ENCODE measurements at places on chromosomes 7 and 10. TPM values are rescaled to one million over a fixed set of nuclear protein-coding genes. Genes with fewer than 3 reads are reported as not detected.

NKX1-2 gene
- not detected for total RNA-seq

- no peak for DNase-seq
These were observed 1077.3 kb downstream of the KCNMA1 start for GRCh38 chr10:76560338-76560737.

GDF10 gene
- 0.49 TPM for total RNA-seq

DNA sequence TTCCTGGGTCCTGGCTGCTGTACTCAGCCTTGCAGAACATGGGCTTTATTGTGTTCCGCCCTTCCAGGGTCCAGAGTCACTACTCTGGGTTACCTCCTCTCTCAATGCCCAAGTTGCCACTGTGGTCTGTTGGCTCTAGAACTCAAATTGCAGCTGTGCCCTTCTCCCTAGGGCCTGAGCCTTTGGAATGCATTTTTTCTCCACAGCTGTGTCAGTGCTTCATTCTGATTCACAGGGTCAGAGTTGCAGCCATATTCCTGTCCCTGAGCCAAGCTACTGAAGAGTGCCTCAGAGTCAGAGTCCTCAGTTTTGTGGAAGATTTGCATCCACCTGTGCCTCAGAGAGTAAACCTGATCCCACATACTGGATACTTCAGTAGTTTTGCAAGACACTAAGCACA, 167.5 kb downstream of the ITGB1 start:
- no peak for DNase-seq

WEE2 gene
- not detected for total RNA-seq

TLX1 gene
- total RNA-seq: not detected

DNA sequence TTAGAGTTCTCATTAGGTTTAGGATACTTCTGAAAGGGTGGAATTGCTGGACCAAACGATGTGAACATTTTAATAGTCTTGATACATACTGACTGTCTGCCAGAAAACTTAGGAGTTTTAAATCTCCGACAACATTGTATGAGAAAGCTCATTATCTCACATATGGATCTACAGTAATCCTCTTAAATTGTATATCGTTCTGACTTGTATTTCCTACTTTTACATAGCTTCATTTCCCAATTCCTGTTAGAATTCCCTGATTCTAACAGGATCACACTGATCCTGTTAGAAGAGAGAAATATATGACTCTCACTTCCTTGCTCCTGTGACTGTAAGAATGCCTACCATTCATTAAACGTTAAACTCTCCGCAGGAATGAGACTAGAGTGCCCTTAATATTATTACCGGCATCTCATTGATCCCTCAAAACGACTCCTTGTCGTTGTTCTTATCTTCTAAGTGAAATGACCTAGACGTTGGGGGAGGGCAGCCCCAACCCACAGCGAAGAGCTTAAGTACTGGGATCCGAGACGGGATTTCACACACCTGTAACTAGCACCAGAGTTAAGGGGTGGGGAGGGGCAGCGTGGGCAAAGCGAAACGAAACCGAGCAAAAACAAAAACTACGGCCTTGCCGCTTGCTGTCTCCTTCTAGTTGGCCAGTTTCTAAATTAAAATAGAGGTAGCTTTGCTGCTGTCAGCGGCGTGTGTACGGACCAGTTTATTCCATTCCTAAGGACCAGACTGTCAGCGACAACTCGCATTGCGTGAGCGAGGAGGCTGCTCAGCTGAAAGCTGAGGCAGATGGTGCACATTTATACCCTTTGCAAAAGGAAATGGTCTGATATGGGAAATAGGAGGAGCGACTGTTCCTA, 678 bp upstream of the TMEM106B start:
- no peak for DNase-seq

DNA sequence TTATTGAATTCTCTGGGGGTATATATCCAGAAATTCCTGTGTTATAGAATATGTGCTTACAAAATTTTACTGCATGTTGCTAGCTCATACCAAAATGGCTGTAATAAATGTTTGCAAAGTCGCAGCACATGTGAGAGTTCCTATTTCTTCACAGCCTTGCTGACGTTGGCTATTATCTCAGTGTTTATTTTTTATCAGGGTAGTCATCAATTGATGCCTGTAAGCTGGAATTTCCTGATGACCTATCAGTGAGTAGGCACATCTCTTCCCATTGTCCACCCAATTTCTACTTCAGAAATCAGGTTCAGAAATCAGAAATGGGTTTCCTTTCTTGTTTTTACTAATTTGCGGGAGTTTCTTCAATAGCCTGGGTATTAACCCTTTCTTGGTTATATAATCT, 268.1 kb upstream of the FZD8 start:
- DNase-seq: no peak

GRCh38 chr7:107234436-107234835, 65.6 kb downstream of the HBP1 start:
- no peak for DNase-seq

DNA sequence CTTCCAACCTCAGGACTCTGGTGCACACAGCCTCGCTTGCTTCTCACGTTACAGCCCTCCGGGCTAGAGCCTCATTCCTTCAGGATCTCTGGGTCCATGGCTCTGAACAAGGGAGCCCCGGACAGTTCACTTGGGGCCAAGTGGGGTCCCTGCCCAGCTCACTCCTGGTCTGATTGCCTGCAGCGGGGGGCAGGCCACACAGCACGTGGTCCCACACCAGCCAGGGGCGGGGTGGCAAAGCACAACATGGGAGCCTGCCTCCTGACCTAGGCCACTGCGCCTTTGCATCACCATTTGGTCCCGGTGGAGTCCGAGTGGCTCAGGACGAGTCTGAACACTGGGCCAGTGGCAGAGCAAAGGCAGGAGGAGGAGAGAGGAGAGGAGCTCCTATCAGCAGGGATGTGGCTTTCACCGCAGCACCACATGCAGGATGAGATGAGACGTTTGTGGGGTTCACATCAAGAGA, 13.4 kb upstream of the CRYGN start:
- no peak for DNase-seq

EPHB6 gene
- total RNA-seq: 7.3 TPM

DNA sequence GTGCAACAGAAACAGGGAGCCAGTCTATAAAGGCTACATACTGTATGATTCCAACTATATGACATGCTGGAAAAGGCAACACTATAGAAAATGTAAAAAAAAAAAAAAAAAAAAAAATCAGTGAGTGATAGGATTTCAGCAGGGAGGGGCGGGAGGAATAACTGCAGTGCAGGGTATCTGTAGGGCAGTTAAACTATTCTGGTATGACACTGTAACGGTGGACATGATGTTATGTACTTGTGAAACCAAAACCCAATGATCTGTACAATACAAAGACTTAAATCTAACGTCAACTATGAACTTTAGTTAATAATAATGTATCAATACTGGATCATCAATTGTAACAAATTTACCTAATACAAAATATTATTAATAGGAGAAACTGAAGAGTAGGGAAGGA, 14.3 kb downstream of the WASL start:
- no peak for DNase-seq

- no peak for DNase-seq
These were observed 358.5 kb downstream of the TFEC start for GRCh38 chr7:115672024-115672423.

ZMIZ1 gene
- 66.3 TPM for total RNA-seq

CYP2C19 gene
- 0.33 TPM for total RNA-seq

NDUFB8 gene
- total RNA-seq: 323 TPM

FBXL13 gene
- 0.99 TPM for total RNA-seq

DNA sequence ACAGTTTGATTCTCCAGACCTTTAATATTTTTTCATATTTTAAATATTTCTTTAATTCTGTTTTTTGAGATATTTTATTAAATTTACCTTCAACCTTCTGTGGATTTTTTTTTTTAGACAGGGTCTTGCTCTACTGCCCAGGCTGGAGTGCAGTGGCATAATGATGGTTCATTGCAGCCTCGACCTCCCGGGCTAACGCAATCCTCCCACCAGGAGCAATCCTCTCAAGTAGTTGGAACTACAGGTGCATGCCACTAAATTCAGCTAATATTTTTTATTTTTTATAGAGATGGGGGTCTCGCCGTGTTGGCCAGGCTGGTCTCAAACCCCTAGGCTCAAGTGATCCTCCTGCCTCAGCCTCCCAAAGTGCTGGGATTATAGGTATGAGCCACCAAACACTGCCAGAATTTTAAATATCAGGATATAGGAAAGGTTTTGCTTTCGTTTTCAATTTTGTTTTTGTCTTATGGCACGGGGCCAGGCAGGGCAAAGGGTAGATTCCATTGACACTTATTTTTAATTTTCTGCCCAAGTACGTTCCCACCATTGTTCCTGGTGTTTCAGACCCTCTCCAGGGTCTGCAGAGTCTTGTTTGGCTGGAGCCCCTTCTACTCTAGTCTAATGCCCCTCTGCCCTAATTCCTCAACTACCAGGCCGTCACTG, 1.2 kb downstream of the TACC2 start:
- no peak for DNase-seq

SPDYE17 gene
- not detected for total RNA-seq

GRCh38 chr10:76429368-76430060, 998.1 kb downstream of the LRMDA start:
- no peak for DNase-seq

GRCh38 chr10:49564461-49565009, 25.6 kb upstream of the ERCC6 start:
- DNase-seq: no peak

- no peak for DNase-seq
These were observed 7.1 kb downstream of the ATOH7 start for GRCh38 chr10:68224810-68225209.

DNA sequence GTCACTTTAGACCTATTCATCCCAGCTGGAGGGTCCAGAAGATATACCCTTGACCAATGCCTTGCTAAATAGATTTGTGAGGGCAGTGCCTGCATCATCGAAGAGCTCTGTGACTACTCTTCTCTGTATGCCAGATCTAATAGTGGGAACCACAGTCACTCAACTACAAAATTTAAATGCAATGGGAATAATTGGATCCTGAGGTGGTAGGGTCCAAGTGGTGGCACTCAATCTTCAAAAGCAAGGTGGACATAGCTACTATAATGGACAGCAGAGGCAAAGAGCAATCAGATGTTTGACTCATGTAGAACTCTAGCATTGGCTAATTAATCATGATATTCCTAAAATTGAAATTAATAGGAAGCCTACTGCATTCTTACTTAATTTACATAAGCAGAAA, 554.3 kb upstream of the GRM3 start:
- DNase-seq: no peak

OIT3 gene
- not detected for total RNA-seq

LIPN gene
- not detected for total RNA-seq

- DNase-seq: no peak
These were observed 99.7 kb downstream of the ELMO1 start for GRCh38 chr7:37348982-37349381.

DNA sequence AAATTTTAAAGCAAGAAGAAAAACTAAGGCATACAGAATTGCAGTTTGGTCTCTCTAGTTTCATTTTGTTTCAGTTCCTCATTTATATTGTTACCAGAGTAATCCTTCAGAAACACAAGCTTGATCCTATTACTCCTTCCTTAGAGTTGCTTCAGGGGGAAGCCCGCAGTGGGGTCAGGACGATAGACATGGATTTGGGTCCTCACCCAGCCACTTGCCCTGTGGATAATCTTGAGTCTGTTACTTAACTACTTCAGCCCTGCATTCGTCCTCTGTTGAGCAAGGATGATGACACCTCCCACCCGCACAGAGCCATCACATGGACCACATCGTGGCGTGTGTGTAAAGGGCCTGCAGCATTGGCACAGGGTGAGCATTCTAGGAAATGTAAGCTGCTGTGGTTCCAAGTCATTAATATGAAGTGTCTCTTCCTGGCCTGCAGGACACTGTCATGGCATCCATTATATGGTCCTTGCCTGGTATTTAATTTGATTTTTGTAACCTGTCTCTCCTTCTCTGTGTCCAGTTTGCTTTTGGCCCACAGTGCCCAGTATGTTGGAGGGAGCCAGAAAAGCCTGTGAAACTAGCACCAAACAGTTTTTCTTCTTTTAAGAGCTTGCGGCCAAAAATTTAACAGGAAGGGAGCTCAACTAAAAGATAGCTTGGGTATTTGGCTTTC, 111.2 kb downstream of the EEPD1 start:
- DNase-seq: no peak

GRCh38 chr10:92268748-92269147, 22.1 kb downstream of the CPEB3 start:
- no peak for DNase-seq

GRCh38 chr10:18793951-18794350, 134.7 kb downstream of the ARL5B start:
- DNase-seq: no peak

SAMD9L gene
- 15.8 TPM for total RNA-seq

DLX6 gene
- not detected for total RNA-seq

DNA sequence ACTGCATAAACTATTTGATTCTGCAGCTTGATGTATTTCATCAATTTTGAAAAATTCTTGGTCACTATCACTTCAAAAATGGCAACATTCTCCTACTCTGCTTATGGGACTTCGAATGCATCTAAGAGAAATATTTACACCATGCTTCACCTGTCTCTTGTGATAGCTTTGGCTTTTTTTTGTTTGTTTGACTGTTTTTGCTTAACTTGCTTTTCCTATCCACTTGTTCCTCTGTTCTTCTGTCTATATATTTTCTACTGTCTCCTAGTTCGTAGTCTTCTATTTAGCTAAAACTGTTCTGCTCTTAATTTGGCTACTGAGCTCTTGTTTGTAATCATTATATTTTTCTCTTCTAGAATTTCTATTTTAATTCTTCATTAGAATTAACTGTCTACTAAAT, 94.4 kb downstream of the INHBA start:
- DNase-seq: no peak

DNA sequence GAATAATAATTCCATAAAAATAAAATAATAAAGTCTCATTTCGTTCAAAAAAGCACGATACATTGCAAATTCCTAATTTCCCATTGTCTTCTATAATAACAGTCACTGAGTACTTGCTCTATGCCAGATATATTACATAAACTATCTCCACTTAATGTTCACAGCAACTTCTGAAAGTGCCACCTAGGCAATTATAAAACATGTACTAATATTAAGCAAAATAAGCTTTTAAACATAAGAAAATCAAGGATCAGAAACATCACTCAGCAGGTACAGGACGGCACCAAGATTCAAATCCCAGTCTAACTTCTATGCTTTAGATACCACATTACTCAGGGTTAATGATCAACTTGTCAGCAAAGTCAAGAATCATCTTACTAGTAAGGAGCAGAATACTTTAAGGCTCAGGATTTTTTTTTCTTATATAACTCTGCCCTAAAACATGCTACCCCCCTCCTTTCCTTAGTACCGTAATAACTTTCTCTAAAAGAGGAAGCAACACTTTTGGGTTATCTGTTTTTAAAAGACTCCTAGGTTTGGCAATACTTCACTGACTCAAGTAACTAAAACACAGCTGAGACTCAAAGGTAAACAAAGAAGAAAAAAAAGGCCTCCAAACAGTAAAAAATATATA, 51.3 kb downstream of the USP6NL start:
- no peak for DNase-seq

MRPS16 gene
- 164 TPM for total RNA-seq

TUBGCP2 gene
- total RNA-seq: 70.6 TPM
